Aorta (tissue), 5 donors: ENCODE measurements at places on chromosomes 1 and 21. TPM values are rescaled to one million over a fixed set of nuclear protein-coding genes. Genes with fewer than 3 reads are reported as not detected.
A peak's percentile ranks its signal among the peaks of the same experiment; 100 is the strongest.

RBBP4 gene
- polyA plus RNA-seq = 41.3 TPM

TIMM17A gene
- polyA plus RNA-seq = 34.4 TPM

SPATA45 gene
- polyA plus RNA-seq = not detected

ZNF695 gene
- polyA plus RNA-seq = not detected

- no peak overlapping the region for H3K4me3 ChIP-seq
- no peak for DNase-seq
- no peaks in the 10 kb centered on the region for H3K36me3 ChIP-seq
- H3K4me1 ChIP-seq = no peaks in the 10 kb centered on the region
Measured at GRCh38 chr21:33042812-33043211, 17.1 kb downstream of the OLIG2 start.

DNA sequence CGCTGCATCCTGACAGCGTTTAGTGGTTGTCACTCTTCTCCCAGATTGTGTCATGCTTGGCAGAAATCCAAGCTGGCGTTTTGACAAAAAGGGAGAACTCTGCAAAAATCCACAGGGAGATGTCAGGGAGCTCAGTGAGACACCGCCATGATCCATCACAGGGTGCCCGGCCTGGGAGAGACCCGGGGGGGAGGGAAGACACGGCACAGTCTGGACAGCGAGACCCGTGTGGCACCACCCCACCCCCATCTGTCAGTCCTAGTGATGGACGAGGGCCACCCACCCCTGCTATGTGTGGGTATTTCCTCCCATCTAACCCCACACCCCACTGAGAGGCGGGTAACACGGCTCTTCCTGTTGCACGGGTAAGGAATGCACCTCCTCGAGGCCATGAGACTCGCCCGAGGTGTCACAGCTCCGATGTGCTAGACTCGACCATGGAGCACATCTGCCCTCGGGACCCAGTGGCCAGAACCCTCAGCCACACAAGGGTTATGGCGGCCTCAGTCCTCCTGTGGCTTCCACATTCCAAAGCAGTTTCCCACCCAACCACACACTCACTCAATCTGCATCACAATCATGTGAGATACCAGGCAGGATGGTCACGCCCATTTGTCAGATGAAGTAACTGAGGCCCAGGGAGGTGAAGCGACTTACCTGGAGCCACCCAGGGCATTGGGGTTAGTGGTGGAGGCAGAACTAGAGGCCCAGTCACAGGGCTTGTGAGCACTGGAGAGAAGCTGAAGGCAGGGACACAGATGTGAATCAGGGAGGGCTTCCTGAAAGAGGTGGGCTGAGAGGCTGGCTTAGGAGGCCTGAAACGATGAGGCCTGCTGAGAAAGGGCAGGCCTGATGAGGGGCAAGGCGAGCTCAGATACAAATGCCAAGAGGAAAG, 688.5 kb downstream of the MATN1 start:
- DNase-seq = no peak
- H3K36me3 ChIP-seq = no peaks in the 10 kb centered on the region

- no peaks in the 10 kb centered on the region for H3K27me3 ChIP-seq
- no peak for DNase-seq
- H3K4me1 ChIP-seq = no peaks in the 10 kb centered on the region
- H3K27ac ChIP-seq = no peak overlapping the region
Measured at GRCh38 chr1:11841245-11842153, 6.1 kb downstream of the NPPA start.

DNA sequence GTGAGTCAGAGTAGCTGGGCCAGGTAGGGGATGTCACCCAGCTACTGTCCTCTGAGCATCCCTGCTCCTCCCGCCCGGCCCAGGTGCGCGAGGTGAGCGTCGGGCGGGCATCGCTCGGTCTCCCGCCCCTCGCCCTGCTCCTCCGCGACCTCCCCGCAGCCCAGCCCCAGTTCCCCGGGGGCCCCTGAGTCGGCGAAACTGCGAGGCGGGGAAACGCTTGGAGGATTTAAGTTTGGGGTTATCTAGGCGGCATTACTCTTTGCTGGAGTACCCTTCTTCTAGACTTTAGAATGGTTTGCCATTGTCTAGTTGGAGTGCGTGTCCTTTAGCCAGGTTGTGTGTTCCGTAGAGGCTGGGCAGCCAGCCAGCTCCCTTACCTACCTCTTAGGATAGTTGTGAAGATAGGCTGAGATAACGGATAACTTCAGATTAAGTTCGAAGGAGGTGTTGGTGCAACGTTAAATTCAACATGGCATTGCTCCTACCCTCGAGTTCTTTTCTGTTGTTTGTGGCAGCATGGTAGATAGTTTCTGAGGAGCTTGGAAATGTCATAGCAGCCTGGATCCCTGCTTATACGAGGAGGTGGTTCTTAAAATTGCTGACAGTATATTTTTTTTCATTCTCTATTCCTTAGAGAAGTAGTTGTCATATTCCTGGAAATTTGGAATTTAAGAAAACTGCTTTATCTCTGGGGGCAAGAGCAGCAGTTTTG, 697 bp downstream of the AGO3 start:
- H3K4me1 ChIP-seq = no peaks in the 10 kb centered on the region
- H3K36me3 ChIP-seq = no peaks in the 10 kb centered on the region
- H3K4me3 ChIP-seq = peak overlapping the region; percentile 80
- H3K27ac ChIP-seq = peak overlapping the region; percentile 94
- H3K27me3 ChIP-seq = no peaks in the 10 kb centered on the region

GRCh38 chr1:167227934-167228378, 7.3 kb downstream of the POU2F1 start:
- H3K4me1 ChIP-seq = no peaks in the 10 kb centered on the region
- H3K27me3 ChIP-seq = no peaks in the 10 kb centered on the region
- no peak overlapping the region for H3K27ac ChIP-seq
- no peak for DNase-seq
- no peaks in the 10 kb centered on the region for H3K36me3 ChIP-seq
- no peak overlapping the region for H3K4me3 ChIP-seq

- H3K27ac ChIP-seq = no peak overlapping the region
- no peaks in the 10 kb centered on the region for H3K27me3 ChIP-seq
- no peaks in the 10 kb centered on the region for H3K4me1 ChIP-seq
- no peak for DNase-seq
Measured at GRCh38 chr1:80359666-80360065, 1353.1 kb upstream of the ADGRL4 start.
